ENCODE measurements at places on chromosomes 2 and 18.

GRCh38 chr2:199955007-199955338, 318 bp downstream of the TYW5 start:
- no peak for DNase-seq

GRCh38 chr2:989781-990467, 39.3 kb downstream of the SNTG2 start:
- no peak for DNase-seq

- no peak for DNase-seq
Measured at GRCh38 chr2:203867561-203868200, at the start of gene CTLA4. TSS of gene CTLA4 (plus strand) at chr2:203867771. CDS start at chr2:203867943, 172 bp downstream.

DNA sequence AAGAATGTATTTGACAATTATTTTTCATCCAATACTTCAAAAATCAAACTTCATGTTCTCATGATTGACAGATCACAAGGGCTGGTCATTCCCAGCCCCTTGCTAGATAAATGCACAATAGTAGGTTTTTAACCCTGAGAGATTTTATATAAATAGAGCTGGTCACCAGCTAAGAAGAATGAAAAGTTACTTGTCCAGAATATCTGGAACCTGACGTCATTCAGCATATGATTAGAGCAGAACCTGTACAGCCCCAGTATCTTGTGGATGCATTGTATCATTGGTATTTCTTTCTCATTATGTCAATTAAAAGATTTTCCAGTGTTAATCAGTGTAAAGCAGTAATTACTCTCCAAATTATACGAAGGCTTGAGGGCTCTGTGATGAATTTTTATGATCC, 202.8 kb upstream of the RND3 start:
- DNase-seq = no peak

DNA sequence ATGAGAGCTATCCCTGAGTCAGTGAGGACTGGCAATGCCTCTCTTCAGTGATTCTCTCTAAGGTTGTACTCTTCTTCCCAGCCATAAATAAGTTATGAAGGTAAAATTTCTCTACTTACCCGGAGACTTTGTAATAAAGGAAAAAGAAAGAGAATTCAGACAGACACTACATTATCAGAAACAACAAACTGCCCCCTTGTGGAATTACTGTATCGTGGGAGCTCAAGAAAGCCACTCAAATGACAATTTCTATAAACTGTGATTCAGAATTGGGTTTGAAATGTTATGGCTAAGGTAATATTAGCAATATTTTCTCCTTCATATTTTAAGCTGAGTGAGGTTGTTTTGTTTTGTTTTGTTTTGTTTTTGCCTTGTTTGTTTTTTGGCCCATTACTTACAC, 155.8 kb upstream of the TANK start:
- DNase-seq = peak; percentile 33

DNA sequence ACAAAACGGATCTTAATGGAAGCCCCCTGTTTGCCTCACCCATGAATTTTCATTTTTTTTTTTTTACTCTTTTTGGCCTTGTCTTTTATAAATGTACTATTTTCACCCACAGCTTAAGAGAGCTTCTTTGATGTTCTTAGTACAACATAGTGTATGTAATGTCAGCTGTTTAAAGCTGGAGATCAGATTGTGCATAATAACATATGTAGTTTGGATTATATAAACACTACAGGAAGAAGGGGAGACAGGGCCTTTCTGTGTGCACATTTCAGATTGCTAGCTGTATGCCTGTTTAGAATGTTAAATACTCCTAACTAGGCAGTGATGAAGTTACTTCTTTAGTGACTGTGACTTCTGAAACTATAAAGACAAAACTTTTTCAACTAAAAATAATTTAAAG, 2.1 kb upstream of the TANC1 start:
- no peak for DNase-seq

- DNase-seq = no peak
Measured at GRCh38 chr2:25788457-25788856, 89.8 kb downstream of the ASXL2 start.

DNA sequence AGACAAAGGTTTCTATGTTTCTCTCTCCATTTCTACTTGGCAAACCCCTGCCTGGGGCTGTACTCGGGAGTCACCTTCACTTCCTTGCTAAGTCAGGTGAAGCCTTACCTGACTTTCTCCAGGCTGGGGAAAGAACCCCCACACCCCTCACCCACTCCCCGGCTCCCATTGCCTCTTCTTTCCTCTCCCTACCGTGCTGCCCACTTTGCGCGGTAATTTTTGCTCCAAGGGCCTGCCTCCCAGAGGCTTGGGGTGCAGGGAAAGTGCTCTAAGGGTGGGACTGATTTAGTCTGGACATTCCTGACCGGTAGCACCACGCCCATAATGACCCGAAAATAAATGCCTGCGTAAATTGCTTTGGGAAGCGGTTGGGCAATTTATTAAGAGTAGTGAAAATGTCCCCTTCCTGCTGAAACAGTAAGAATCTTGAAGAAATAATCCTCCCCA, 49.1 kb upstream of the ATP6V1B1 start:
- no peak for DNase-seq

DNA sequence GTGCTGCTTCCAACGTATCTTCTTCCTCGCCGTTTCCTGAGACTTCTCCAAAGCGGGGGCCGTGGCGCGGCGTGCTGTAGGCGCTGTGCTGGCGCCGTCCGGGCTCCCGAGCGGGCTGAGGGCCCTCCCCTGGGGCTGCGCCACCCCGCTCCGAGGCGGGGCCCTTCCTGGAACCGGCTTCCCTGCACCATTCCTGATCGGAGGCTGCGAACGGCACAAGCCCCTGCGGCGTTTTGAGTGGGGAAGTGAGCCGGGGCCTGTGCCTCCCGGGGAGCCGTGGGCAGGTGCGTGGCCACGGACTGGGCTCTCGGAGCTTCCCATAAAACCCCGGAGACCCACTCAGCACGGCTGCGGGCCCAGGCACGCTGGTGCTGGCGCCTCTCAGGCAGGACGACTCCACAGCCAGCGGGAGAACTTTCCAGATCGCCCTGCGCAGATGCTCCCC, 74.7 kb downstream of the PSMG2 start:
- no peak for DNase-seq

DNA sequence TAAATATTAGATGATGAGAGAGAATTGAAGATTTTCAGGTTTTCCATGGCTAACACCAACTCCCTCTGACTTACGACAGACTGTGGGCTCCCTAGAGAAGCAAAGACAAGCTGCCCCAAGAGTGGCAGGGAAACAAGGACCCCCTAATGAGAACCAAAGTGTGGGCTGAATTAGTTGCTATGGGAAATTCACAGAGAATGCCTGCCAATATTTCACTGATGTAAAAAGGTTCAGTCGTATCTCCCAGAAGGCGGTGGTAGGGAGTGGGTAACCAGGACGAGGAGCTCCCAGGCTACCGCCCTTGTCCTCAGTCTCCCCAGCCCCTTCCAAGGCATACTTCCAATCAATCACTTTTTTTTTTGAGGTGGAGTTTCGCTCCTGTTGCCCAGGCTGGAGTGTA, 113.6 kb downstream of the LAMA1 start:
- DNase-seq = no peak

DNA sequence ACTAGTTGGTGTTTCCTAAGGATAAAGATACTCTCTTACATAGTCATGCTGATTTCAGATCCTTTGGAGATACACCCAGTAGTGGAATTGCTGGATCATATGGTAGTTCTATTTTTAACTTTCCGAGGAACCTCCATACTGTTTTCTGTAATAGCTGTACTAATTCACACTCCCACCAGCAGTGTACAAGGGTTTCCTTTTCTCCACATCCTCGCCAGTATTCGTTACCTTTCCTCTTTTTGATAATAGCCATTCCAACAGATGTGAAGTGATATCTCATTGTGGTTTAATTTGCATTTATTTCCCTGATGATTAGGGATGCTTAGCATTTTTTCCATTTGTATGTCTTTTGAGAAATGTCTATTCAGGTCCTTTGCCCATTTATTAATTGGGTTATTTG, 34.0 kb downstream of the ACTR2 start:
- DNase-seq = no peak

DNA sequence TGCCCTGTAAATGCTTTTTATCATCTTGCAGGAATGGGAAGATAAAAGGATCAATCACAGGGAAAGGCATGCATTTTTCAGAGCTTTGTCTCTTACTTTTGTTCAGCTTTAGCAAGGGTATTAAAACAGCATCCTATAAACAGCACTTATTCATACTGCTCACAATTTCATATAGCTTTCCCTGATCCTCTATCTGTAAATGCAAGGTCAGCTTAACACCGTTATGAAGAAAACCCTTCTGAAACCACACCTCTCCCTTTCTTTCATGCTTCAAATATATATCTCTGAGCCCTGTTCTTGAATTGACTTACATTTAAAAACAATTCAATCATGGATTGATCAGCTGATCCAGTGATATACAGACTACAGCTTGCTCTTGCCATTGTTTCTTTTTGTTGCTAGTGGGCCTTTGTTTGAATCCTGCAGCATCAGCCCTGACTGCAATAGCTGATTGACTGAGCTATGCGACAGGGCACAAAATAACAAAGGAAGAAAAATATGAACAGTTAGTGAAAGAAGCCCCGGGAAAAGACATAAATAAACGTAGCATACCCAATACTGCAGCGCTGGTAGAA, 795.5 kb upstream of the CDH2 start:
- DNase-seq = no peak

- DNase-seq = no peak
Measured at GRCh38 chr2:25354116-25354515, 12.4 kb upstream of the DNMT3A start.

- no peak for DNase-seq
Measured at GRCh38 chr2:2577407-2577831, 246.3 kb upstream of the MYT1L start.

DNA sequence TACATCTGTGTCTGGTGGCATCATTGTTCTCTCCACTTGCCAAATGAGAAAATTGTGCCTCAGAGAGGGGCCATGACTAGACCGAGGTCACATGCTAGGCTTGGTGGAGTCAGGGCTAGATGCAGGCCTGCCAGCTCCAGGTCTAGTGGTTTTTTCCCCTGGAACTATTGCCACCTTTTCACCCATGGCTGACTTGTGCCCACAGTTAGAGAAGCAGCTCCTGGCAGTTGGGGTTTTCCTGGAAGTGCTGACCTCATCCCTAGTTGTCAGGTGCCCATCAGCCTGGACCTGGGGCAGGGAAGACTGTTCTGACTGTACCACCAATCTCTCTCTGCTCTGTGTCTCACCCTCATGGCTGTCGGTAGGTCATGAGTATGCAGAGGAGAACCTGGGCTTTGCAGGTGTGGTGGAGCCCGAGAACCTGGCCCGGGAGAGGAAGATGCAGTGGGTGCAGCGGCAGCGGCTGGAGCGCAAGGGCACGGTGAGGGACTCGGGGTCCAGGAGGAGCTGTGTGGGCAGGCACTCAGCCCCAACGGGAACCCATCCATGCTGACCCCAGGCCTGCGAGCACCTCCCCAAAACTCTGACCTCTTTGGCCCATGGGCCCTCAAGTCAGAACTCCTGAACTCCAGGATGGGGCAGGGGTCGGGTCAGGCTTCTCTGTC, 12.4 kb upstream of the CATIP start:
- no peak for DNase-seq

- DNase-seq = peak; percentile 23
Measured at GRCh38 chr18:23662309-23663263, at the start of gene ANKRD29. TSS of gene ANKRD29 (minus strand) at chr18:23662911. CDS start at chr18:23662730, 181 bp downstream.

DNA sequence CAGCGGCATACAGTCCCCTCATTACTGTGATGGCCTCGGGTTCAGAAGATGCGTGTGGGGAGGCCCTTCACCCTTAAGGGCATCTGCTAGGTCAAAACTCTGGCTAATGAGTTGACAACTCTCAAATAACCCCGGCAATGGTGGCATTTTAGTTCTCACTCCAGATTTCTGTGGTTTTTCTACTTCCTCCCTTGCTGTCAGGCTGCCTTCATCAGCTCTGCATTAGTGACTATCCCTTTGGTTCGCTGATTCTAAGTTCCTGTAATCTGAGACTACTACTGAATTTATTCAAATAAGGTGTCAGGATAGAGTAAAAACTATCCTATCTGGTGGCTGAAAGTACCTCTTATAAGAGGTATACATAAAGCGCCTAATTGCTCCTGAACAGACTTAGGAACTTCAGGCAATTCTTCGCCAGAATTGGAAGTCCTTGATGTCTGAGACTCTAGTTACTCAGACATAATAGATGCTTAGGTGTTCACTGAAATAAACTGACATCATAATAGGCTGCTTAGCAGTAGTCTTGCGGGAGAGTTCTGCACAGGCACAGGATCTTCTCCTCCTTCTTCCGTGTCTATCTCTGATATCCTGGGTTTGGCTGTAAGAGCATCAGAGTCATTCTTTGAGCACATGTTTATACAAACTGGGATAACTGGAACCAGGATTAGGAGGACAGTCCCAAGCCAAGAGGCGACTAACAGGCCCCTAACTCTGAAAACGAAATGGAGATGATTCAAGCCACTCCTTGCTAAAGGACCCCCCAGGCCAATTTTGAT, 194.5 kb downstream of the DNER start:
- DNase-seq = peak; percentile 55

- no peak for DNase-seq
Measured at GRCh38 chr2:143754742-143755141, 625.5 kb downstream of the ARHGAP15 start.

DNA sequence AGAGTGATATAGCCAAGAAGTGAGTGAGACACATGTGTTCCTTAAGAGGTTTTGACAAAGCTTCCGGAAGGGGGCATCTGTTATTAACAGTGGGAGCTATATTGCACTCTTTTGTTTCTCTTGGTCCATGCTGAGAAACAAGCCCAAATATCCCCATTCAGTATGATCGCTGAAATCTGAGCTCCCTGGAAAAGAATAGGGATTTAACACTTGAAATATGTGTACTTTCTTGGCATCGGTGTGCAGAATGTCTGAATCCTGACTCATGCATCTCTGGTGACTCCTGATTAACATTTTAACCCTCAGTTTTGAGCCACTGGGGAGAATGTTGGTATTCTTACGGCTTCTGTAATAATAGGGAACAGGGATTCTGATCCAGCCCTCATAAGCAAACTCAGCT, 448.1 kb downstream of the TSN start:
- DNase-seq = no peak

DNA sequence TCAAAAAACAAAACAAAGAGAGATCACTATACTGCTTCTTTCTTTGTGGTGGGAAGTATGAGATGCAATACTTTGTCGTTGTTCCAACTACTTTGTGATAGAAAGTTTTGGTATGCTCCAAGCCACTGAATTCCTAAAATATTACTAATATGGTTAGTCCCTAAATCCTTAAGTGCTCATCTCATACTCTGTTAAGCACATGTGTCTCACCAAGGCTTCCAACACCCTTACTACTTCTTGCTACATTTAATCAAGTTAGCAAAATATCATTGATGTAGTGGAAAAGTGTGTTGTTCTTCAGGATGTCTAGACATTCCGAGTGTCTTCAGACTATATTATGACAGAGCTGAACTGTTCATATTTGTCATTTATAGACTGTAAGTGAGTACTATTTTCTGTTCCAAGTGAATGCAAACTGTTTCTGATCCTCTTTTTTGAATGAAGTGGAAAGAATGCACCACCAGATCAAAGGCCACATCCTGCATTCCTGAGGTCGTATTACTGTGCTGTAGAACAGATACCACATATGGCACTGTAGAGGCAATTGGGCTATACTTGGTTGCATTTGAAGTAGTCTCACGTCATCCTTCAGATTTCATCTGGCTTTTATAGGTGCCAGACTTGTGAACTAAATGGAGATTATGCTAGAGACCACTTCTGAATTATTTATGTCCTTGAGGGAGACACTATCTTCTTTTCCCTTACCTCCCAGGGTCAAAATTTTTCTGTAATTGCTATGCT, 298.4 kb upstream of the ZNF521 start:
- DNase-seq = no peak

Measured in MM.1S (cell line).